ENCODE measurements at places on chromosomes 2 and 18. TPM values are rescaled to one million over a fixed set of nuclear protein-coding genes. Genes with fewer than 3 reads are reported as not detected.

GRCh38 chr2:74835831-74836674, 2.1 kb downstream of the HK2 start:
- peaks cover 3% of the 10 kb centered on the region for H3K27me3 ChIP-seq
- peak overlapping the region; percentile 43 for H3K27ac ChIP-seq
- DNase-seq: no peak
- H3K4me3 ChIP-seq: peak overlapping the region; percentile 71
- H3K4me1 ChIP-seq: peaks cover 10% of the 10 kb centered on the region

GRCh38 chr2:127913808-127914457, 28.2 kb upstream of the AMMECR1L start:
- no peaks in the 10 kb centered on the region for H3K36me3 ChIP-seq
- no peak for DNase-seq
- no peak overlapping the region for H3K27ac ChIP-seq

DNA sequence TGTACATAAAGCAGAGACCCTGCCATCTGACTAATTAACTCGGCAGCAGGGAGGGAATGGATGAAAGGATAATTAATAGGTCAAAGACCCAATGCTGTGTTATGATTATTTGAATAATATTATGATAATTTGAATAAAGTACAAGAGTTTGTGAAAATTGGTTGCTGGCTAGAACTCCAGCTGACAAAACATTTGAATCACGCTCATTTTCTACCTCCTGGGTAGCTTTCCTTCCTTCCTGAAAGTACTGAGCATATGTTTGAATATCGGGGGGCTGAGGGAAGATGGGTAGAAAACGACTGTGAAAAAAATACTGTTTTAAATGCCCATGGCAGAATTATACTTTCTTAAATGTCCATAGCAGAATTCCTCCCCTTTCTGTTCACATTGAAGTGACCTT, 243.6 kb upstream of the RBMS1 start:
- no peaks in the 10 kb centered on the region for H3K36me3 ChIP-seq
- H3K27me3 ChIP-seq: no peaks in the 10 kb centered on the region
- H3K4me1 ChIP-seq: no peaks in the 10 kb centered on the region
- H3K27ac ChIP-seq: no peak overlapping the region

- peaks cover 9% of the 10 kb centered on the region for H3K36me3 ChIP-seq
- H3K4me3 ChIP-seq: no peak overlapping the region
- no peak overlapping the region for H3K27ac ChIP-seq
- no peaks in the 10 kb centered on the region for H3K27me3 ChIP-seq
Observed at GRCh38 chr2:1677821-1678165, 66.5 kb downstream of the PXDN start.

DNA sequence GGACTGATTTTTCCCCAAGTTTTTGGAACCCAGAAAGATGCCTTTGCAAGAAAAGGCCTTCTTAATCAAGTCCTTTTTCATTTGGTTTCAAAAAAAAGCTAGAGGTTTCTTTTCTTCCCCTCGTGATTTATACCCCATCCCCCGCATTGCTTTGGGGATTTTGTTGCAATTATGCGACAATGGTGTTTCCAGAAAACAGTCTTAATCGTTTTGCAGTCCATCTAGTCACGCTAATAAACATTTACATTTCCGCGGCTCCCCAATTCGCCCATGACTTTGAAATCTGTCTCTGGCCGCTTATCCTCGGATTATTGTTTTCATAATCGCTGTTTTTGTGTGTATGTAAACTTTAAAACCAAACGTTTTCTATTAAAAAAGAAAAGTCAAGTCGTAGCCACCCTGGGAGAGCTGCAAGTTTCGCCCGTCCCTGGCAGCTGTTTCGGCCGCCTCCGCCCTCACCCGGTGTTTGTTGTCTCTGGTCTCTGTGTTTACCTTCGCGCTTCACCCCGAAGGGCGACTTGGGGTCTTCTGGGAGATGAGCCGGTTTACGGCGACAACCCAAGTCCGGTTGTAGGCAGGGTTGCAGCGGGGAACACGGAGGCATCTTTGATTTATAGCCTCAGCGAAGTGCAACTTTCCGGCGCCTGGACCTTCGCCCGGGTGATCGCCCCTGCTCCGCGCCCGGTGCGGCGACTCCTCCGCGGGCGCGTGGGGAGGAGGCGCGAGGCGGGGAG, 667 bp downstream of the SP9 start:
- H3K27ac ChIP-seq: no peak overlapping the region
- peaks cover 70% of the 10 kb centered on the region for H3K4me1 ChIP-seq
- DNase-seq: no peak
- H3K27me3 ChIP-seq: peaks cover 89% of the 10 kb centered on the region
- H3K36me3 ChIP-seq: no peaks in the 10 kb centered on the region

GRCh38 chr2:153568105-153568504, 89.5 kb upstream of the RPRM start:
- no peaks in the 10 kb centered on the region for H3K36me3 ChIP-seq
- H3K4me3 ChIP-seq: no peak overlapping the region
- H3K27me3 ChIP-seq: no peaks in the 10 kb centered on the region
- no peak for DNase-seq
- no peak overlapping the region for H3K27ac ChIP-seq
- no peaks in the 10 kb centered on the region for H3K4me1 ChIP-seq

- peaks cover 30% of the 10 kb centered on the region for H3K4me1 ChIP-seq
- H3K27me3 ChIP-seq: no peaks in the 10 kb centered on the region
- H3K36me3 ChIP-seq: no peaks in the 10 kb centered on the region
- no peak overlapping the region for H3K4me3 ChIP-seq
- no peak overlapping the region for H3K27ac ChIP-seq
- no peak for DNase-seq
Observed at GRCh38 chr2:217077831-217078407, 218.1 kb upstream of the TNP1 start.

DNA sequence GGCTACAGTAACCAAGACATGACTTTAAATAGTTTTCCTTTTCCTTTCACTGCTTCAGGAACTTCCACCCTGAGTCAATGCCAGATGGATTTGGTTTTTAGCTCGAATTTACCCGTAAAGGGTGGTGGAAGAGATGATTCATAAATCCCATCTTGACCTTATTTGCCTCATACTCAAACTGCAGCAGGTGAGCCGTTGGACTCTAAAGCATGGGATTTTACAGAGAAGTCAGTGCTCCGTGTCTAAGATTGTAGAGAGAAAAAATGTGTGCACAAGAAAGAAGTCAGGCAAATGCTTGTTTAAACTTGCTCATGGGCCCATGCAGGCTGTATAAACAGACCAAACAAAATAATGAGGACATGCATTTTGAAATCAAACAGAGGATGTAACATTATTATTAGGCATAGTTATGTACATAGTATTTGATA, 369.7 kb upstream of the TRIB2 start:
- no peak for DNase-seq
- H3K4me1 ChIP-seq: no peaks in the 10 kb centered on the region
- H3K27me3 ChIP-seq: no peaks in the 10 kb centered on the region
- H3K27ac ChIP-seq: no peak overlapping the region
- no peak overlapping the region for H3K4me3 ChIP-seq

DNA sequence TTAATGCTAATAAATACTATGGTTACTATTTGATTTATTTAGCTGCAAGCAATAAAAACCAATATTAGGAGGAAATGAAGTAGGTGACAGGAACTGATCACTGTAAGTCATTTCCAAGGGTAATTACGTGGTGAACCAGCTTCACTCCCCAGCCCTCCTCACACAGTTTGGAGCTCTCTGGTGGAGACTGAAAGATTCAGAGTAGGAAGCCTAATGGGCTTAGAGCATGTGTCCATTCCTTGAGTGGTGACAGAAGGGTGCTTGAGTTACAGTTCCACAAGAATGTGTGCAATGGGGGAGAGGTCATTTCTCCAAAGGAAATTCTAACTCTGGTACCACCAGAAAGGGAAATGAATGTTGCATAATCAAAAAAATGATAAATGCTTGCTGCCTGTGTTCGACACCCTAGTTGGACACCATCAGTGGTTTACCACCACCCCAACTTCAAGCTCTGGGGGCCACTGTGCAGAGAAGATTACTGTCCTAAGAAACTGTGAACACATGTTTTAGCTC, 285.1 kb upstream of the MMADHC start:
- no peak for DNase-seq
- no peaks in the 10 kb centered on the region for H3K4me1 ChIP-seq
- H3K27me3 ChIP-seq: no peaks in the 10 kb centered on the region
- H3K36me3 ChIP-seq: no peaks in the 10 kb centered on the region
- H3K4me3 ChIP-seq: no peak overlapping the region

The LIPG gene
- total RNA-seq: 0.20 TPM

The CRYBA2 gene
- not detected for total RNA-seq

- H3K27ac ChIP-seq: no peak overlapping the region
- no peaks in the 10 kb centered on the region for H3K27me3 ChIP-seq
- no peak for DNase-seq
- no peak overlapping the region for H3K4me3 ChIP-seq
- H3K36me3 ChIP-seq: no peaks in the 10 kb centered on the region
Observed at GRCh38 chr2:186429104-186429503, 57.0 kb upstream of the ZC3H15 start.

DNA sequence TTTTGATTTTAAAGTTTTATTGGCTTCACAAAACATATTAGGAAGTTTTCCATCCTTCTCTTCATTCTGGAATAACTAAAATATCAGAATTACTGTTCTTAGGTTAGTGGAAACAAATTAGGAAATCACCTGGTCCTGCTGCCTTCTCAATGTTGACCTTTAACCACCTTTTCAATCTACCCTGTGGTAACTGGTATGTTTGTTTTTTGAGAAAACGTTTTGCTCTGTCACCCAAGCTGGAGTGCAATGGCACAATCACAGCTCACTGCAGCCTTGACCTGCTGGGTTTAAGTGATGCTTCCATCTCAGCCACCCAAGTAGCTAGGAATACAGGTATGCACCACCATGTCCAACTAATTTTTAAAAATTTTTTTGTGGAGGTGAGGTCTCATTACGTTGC, 28.4 kb downstream of the ACYP2 start:
- DNase-seq: no peak
- H3K4me1 ChIP-seq: no peaks in the 10 kb centered on the region
- no peak overlapping the region for H3K4me3 ChIP-seq
- H3K27me3 ChIP-seq: no peaks in the 10 kb centered on the region

- no peaks in the 10 kb centered on the region for H3K27me3 ChIP-seq
- no peak for DNase-seq
- no peak overlapping the region for H3K27ac ChIP-seq
- no peaks in the 10 kb centered on the region for H3K4me1 ChIP-seq
- H3K4me3 ChIP-seq: no peak overlapping the region
Observed at GRCh38 chr18:74773171-74773624, 175.5 kb downstream of the ZNF407 start.

- no peaks in the 10 kb centered on the region for H3K4me1 ChIP-seq
- H3K36me3 ChIP-seq: peaks cover 94% of the 10 kb centered on the region
- no peak overlapping the region for H3K4me3 ChIP-seq
- no peaks in the 10 kb centered on the region for H3K27me3 ChIP-seq
Observed at GRCh38 chr2:131130298-131130596, 25.1 kb downstream of the PLEKHB2 start.

The SLC4A3 gene
- total RNA-seq: 428 TPM

- no peak overlapping the region for H3K27ac ChIP-seq
- H3K27me3 ChIP-seq: no peaks in the 10 kb centered on the region
- H3K36me3 ChIP-seq: no peaks in the 10 kb centered on the region
- DNase-seq: no peak
- H3K4me3 ChIP-seq: no peak overlapping the region
- H3K4me1 ChIP-seq: no peaks in the 10 kb centered on the region
Observed at GRCh38 chr18:46641917-46642316, 15.1 kb downstream of the LOXHD1 start.

The SUCLG1 gene
- 273 TPM for total RNA-seq

DNA sequence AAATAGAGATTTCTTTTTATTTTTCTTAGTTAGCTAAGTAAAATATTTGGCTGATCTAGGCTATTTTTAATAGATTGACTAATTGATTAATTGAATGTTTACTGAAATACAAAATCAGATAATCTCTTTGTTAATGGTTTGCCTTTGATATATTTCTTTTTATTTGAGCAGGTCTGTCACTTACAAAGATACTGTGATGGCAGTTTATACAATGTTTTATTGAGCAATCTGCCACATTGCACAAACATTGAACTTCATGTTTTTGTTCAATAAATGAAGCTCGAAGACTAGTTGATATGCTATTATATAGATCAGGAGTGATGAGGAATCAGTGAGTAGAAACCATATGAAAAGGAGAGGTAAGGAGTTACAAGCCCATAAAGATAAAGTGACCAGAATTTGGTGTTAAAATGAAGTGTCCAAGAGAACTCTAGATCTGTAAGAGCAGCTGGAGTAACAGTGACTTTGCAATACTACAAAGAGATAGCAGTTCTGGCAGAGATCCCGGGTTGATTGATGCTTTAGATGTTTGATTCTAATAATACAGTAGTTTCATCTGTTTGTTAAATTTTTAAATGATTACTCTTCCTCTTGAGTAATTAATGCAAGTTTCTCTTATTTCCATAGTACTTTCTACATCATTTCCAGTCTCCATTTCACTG, 574.2 kb downstream of the CCDC85A start:
- no peaks in the 10 kb centered on the region for H3K36me3 ChIP-seq
- no peak overlapping the region for H3K4me3 ChIP-seq
- H3K4me1 ChIP-seq: no peaks in the 10 kb centered on the region
- H3K27me3 ChIP-seq: no peaks in the 10 kb centered on the region

GRCh38 chr2:217222309-217222910, 362.5 kb upstream of the TNP1 start:
- H3K27ac ChIP-seq: no peak overlapping the region
- H3K4me3 ChIP-seq: no peak overlapping the region
- H3K4me1 ChIP-seq: peaks cover 19% of the 10 kb centered on the region
- DNase-seq: no peak
- H3K27me3 ChIP-seq: no peaks in the 10 kb centered on the region

DNA sequence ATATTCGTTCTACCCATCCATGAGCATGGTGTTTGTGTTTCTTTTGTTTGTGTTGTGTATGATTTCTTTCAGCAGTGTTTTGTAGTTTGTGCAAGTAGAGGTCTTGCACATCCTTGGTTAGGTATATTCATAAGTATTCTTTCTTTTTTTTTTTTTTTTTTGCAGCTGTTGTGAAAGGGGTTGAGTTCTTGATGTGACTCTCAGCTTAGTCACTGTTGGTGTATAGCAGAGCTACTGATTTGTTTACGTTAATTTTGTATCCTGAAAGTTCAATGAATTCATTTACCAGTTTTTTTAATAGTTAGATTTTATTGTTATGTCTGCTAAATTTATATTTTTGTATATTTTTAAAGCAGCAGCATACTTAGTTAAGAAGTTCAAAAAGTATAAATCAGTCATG, 834.4 kb upstream of the NRXN1 start:
- H3K4me3 ChIP-seq: no peak overlapping the region
- no peak for DNase-seq
- no peaks in the 10 kb centered on the region for H3K4me1 ChIP-seq
- no peaks in the 10 kb centered on the region for H3K27me3 ChIP-seq
- no peak overlapping the region for H3K27ac ChIP-seq
- H3K36me3 ChIP-seq: no peaks in the 10 kb centered on the region

DNA sequence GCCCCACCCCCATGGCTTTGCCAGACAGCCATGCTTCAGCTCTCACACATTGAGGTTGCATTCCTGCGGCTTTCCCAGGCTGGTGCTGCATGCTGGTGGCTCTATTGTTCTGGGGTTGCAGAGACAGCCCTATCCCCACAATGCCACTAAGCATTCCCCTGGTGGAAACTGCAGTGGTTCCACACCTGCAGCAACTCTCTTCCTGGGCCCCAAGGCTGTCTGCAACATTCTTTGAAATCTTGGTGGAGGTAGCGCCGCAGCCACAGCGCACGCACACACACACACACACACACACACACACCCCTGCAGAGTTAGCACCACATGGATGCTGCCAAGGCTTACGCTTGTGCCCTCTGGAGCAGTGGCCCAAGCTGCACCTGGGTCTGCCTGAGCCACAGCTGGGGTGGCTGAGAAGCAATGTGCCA, 21.4 kb downstream of the SFXN5 start:
- H3K27ac ChIP-seq: no peak overlapping the region
- no peaks in the 10 kb centered on the region for H3K36me3 ChIP-seq
- no peaks in the 10 kb centered on the region for H3K27me3 ChIP-seq
- DNase-seq: no peak

The VSNL1 gene
- 2.6 TPM for total RNA-seq

The FBXO48 gene
- 0.82 TPM for total RNA-seq

The LYPD1 gene
- total RNA-seq: 0.22 TPM

Data from heart left ventricle (tissue), 16 donors.